ENCODE measurements at places on chromosomes 7 and 10.

DNA sequence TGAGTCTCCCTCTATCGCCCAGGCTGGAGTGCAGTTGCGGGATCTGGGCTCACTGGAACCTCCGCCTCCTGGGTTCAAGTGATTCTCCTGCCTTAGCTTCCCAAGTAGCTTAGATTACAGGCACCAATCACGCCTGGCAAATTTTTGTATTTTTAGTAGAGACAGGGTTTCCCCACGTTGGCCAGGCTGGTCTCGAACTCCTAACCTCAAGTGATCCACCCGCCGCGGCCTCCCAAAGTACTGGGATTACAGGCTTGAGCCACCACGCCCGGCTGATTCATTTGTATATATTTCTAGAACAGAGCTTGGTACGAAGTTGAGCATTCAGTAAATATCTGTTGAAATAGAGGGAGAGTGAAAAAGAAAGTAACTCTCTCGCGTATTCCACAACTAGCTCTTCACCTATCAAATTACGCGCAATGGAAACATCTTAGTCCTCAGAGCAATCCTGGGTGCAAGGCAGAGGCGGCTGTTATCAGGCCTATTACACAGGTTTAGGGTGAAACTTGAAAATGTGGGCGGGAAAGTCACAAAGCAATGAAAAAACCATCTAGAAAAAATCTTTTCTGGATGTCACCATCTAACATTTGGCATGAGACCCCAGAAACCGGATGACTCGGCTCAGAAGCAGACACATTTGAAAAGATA lies 707 bp upstream of the GHITM start:
- DNase-seq, result peak; percentile 79

- no peak for DNase-seq
These were observed 50.2 kb downstream of the ARHGAP22 start for GRCh38 chr10:48554656-48555055.

GRCh38 chr10:77282163-77282562 lies 355.4 kb downstream of the KCNMA1 start:
- DNase-seq, result no peak

GRCh38 chr7:124724507-124725192 lies 40.9 kb downstream of the GPR37 start:
- no peak for DNase-seq

Measured in activated T-cell treated with anti-CD3 and anti-CD28 coated beads, Interleukin-2, amount 50 U/mL, for 48 hours (primary cell).